Activated CD4-positive, CD25-positive, alpha-beta regulatory T cell treated with anti-CD3 and anti-CD28 coated beads, Interleukin-2, amount 50 U/mL, for 72 hours (primary cell): ENCODE measurements at places on chromosomes 7 and 10.

- DNase-seq = no peak
These were observed 499.2 kb downstream of the GFRA1 start for GRCh38 chr10:115773832-115774231.

GRCh38 chr10:38072552-38072951 lies 21.6 kb upstream of the ZNF37A start:
- DNase-seq = no peak

- no peak for DNase-seq
These were observed 149.8 kb downstream of the XPNPEP1 start for GRCh38 chr10:109773288-109774120.

GRCh38 chr7:27173511-27173955 lies 587 bp downstream of the HOXA10 start:
- DNase-seq = no peak

GRCh38 chr10:68109331-68109730 lies at the start of gene MYPN:
Gene MYPN, plus strand, starts transcription at chr10:68109488. Its CDS starts 11,951 bp downstream, at chr10:68121439.
- DNase-seq = no peak

- DNase-seq = no peak
These were observed 140.5 kb downstream of the PRKAG2 start for GRCh38 chr7:151736403-151736909.

DNA sequence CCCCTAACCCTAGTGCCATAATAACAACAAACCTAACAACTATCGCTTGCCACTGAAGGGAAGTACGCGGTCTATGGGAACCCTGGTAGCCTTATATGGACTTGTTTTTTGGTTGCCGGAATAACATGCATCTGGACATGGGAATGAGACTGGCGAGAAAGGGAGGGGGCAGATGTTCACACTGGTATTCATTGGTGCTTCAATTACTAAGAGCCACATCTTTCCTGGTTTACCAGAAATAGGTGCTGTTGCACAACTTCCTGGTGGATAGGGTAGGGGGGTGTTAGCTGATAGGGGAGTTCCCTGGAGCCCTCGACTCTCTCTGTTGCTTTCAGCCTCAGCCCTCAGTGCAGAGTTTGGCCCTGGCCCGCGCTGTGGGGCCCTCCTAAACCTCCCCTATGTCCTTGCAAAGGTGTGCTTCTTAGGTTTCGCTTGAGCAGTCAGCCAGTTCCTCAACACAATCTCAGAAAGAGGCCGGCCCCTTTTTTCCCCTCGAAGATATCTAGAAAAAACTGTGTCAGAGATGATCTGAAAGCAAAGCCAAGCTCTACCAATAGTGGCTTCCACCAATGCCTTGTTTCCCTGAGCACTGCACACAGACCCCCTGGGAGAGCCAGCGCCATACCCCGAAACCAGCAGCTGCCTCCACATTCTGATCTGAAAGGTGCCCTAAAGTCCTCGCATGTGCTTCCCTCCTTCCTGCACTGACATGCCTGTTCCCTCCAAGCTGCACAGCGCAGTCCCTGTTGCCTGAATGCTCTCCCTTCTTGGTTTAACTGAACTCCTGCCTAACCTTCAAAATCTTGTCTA lies 13.5 kb downstream of the TBXAS1 start:
- DNase-seq = no peak

DNA sequence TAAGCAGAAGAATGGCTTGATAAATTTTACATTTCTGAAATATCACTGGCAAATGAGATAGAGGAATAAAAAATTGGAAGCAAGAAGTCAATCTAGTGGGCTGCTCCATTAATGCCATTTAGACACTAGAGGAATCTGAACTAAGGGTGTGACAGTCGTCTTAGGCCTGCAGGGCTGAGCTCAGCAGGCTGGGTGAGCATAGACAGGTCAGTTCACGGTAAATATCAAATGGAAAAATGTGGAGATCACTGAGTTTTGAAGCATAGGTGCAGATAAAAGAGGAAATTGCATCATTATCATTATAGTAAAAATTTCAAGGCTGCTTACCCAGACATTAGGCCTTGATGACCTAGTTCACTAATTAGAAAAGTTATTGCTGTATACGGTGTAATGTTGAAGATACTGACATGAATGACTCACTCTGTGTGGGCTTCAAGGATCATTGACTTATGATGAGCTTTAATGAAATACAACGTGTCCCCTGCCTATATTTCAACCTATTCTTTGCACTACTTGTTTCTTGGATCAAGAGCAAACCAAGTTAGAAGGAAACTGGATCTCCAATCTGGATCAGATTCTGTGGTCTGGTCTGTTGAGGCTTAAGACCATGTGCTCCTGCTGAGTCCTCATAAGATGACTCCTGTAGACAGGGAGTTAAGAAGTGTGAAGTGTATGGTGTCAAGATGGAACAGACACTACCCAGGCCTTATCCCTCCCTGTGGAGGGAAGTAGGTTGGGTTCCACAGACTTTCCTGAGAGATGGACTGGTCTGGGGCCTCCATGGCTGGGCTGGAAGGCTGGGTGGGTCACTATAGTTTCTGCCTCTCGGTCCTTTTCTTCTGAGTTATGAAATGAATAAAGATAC lies 3.6 kb downstream of the OR2F2 start:
- DNase-seq = no peak

DNA sequence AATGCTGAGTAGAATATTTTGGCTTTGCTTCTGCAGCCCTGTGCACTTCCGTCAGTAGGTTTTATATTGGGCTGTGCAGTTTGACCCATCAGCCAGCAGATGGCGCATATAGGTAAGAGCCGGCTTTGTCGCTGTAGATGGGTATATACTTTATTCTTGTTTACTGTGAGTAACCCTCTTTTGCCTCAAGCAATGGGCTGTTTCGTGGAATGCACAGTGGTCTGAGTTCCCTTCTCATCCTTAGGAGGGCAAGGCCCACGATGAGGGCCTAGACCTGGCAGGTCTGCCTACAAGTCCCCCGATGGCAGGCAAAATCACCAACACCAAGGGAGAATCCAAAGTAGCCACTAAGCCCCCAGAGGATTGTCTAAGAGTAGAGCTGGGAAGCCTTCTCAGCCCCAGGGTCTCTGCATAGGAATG lies 1002.9 kb upstream of the KCND2 start:
- no peak for DNase-seq
